Stimulated activated CD4-positive, alpha-beta T cell treated with anti-CD3 and anti-CD28 coated beads, Interleukin-15, amount 100 ng/mL, for 1 hour (primary cell): ENCODE measurements at places on chromosomes 4 and X.

DNA sequence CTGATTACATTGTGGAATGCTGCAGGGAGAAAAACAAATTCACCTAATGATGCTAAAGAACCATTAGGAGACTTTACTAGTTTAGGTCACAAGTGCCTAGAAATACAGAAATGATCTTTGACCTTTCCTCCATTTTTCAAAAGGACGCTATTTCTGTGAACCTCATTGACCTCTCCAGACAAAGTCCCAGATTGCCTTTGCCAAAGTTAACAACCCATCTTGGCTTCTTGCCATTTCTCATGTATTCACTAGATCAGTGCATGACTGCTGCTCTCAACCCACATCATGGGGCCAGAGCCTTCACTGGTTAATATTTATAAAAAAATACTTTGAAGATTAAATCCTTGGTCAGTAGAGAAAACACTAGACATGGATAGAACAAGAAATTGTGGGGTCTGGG, 19.9 kb upstream of the AR start:
- DNase-seq: no peak

DNA sequence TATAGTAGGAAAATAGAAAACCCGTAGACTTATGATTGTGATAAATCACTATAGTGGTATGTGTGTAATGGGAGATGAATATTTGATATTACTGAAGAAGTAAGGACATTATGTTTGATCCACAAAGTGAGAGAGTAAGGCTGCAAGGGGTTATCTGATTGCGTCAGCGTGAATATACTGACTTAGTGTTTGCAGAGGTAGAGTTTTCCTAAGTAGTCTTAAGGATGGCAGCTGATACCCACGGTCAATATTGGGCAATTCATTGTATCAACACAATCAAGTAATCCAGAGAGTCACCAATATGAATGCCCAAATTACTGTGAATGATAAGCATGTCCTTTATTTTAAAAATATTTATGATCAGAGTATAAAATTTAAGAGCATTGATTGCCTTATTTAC, 83.7 kb downstream of the SPOCK3 start:
- no peak for DNase-seq

DNA sequence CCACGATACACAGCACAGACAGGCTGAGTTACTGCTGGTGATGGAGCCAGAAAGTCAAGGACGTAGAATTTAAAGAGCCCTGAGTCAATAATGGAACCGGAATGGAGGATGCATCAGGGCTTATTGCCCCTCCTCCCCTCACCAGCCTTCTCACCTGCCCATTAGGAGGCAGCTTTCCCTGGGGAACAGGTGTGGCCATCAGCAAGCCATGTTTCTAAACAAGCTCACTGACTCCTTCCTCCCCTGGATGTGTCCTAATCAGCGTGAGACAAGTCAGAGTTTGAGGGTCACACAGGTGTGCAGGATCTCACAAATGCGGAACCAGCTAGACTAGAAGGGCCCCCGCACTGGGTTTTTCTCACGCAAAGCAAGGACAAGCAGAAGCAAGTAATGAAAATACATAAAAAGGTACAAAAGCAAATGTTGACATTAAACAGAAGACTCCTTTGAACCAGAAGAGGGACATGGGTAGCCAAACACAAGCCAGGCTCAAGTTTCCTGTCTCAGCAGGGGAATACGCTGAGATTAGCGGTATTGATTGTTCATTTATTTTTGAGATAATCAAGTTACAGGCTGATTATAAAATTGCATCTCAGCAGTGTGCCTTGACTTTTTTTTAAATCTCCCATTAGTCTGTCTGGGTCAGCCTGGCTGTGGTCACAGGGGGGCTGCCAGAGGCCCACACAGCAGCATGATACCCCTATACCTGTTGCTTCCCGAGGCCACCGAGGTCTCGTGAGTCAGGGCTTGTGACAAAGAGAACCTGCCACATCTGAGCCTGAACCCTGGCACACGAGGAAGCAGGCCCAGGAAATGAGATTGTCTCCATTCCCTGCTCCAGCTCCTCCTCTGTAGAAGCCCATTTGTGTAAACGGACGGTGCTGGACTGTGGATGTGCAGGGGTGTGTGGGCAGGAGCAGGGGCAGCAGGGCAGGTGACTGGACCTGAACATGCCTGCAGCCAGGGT, 37.4 kb downstream of the CCKAR start:
- no peak for DNase-seq

- no peak for DNase-seq
Measured at GRCh38 chr4:62410371-62411003, 1210.4 kb downstream of the ADGRL3 start.

DNA sequence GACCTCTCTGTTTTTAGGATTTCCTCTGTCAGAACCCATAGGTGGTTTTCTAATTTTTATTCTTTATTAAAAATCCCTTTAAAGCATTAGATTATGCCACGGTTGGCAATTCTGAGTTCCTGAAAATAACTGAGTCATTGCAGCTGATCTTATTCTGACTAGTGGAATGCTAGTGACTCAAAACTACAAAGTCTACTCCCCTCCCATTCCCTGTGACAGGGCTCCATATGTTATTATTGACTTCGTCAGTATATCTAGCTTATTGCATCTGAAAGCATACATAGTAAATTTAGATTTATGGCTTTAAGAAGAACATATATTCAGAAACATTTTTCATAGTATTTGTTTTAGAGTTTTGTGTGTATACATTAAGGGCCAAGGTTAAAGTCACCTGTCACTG, 38.5 kb downstream of the HERC3 start:
- DNase-seq: no peak

DNA sequence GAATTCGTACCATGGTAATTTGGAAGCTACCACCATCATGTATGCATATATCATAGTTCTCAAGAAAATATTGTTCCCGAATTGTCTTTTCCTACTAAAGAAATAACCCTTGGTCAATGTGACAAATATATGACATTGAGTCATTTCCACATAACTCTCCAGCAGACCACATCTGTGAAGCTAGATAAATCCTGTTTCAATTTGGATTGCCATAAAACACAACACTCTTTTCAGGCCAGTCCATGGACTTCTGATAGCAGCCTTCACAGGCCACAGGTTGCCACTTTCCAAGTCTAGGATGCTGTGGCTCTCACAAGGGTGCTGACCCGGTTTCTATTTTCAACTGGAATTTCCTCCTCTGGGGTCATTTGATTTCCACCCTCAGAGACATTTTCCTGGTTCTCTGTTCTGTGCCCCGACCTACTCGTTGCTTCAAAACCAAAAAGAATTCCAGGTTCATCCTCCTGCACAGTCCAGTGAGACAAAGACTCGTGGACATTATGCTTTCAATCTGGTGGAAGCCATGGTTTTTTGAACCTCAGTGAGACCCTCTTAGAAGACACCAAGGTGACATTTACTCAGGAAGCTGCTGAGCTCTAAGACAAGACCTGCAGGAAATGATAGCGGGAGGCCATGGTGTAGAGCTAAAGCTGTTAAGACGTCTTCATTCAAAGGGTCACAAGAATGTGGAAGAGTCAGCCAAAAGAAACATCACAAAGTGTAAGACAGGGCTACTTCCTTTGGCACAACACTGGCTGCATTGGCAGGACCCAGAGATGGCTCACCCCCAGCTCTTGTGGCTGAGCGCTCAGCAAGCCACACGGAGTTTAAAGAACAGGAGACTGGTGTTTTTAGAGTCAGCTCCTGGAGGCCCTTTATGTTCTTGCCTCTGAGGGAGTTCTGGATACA, 119.8 kb downstream of the AMELX start:
- DNase-seq: no peak

DNA sequence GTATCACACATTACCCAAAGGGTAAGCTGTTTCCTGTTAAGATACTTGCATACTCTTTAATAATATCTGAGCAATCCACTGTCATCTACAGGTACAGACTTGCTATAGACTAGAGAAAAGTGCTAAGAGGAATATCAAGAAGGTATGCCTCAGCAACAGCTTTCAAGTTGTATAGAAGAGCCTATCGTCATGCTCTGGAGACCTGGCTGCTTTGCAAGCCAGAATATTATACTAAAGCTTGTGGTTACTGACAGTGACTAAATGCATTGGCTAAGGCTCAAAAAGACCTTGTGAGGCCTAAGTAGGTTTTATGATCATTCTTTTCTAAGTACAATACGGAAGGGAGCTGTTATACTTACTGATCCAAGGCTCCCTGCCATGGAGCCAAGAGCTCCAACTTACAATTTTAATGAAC, 11.3 kb downstream of the LAMP2 start:
- no peak for DNase-seq

- DNase-seq: no peak
Measured at GRCh38 chr4:183872531-183872930, 32.6 kb upstream of the STOX2 start.

DNA sequence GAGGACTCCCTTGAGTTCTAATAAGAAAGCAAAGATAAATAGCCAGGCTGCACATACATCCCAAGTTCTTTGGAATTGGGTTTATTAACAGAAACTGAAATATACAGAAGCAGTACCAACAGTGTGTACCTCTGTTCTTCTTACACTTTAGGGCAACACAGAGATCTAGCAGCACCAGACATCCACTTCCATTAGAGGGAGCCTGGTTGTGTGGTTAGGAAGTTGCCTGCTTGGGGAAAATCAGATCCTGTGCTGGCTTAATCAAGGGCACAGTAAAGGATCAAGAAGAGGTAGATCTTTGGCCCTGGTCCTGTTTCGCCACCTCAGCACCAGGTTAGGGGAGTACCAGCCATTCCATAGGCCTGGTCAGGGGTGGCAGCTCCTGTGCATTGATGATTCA, 231.1 kb upstream of the ARHGAP24 start:
- no peak for DNase-seq

- no peak for DNase-seq
Measured at GRCh38 chrX:40084471-40085101, 13.2 kb downstream of the BCOR start.

DNA sequence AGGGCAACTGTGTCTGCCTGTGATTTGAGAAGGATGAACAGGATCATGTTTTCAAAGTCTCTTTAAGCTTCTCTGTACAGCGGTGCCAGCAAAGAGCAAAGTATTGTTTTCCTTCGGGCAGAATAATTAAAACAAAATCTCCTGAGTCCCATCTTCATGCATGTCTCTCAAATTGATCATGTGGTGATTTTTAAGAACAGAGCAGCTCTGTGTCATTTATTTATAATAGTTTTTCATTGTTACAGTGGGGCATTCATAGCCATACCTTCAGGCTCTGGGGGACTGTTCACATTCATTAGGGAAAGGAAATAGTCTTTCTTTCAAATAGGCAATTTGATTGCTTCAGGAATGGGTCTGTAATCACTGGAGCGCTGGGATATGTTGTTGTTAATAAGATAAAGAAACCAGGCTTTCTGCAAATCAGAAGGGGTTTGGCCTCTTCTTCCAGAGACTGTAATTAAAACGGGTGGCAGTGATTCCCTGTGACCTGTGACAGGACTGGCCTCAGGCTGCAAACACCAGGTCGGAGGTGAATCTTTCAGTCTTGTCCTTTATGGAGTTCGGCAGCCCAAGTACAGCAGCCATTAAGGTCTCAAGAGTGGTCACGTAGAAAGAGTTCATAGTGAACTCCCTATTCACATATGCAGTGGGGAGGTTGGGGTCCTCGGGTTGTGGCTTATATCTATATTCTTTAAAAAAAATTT, 29.3 kb upstream of the CBR4 start:
- DNase-seq: no peak

DNA sequence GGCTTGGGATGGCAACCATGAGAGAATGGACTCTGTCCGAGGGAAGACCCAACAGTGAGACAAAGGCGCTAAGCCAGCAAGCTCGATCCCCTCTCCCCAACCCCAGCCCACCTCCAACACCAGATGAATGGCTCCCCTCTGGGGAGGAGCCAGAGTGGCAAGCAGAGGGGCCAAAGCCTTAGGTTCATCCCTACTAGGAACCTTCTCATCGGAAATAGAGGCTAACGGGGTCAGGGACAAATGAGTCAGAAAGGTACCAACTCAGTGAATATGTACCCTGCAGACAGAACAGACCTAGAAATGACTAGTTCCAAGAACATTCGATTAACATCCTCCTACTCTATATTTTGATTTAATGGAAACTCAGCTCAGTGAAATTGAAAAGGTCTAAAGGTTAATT, 73.9 kb downstream of the NSG1 start:
- no peak for DNase-seq

DNA sequence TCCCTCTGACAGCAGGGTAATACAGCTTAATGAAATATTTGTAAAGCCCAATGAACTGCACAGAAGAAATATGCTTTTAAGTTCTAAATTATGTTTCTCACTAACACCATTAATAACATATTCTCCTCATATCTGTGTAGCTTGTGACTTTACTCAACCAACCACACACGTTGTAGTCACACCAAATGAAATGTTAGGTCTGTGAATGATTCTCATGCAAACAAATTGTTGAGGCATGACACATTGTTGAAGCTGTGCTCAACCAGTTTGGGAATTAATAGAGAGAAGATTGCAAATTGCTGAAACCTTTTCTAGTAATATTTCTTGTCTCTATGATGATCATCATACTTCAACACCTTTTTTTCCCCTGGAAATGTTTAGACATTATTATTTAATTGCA, 645.9 kb downstream of the PCDH7 start:
- no peak for DNase-seq

DNA sequence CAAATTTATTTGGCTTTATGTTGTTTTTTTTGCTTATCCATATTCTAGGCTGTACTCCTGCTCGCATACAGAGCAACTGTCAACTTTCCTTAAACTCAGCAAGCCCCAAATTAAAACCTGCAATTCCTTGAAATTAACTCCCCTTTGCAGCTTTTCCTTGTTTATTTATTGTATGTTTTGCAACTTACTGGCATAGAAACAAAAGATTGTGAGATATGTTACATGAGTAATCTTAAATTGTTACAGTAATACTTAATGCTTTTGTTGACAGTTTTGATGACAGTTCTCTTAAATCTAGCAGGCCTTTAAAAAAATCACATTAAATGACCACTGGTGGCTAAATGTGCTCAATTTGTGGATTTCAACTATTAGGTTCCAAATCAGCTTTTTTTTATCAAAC, 4.5 kb downstream of the DDX3X start:
- DNase-seq: no peak

DNA sequence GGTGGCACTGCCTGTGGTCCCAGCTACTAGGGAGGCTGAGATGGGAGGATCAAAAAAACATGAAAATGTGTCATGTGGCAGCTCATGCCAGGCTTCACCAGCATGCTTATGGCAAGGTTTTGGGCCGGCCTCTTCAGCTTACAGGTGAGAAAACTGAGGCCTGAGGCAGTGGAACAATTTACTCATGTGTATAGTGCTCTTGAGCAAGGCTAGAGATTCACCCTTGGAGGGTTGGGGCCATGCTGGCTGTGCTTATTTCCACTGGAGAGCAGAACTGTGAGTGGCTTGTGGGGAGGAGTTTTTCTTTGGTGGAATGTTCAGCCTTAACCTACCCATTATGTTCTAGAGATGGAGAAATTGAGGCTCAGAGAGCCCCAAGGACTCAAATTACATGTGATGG, 31.8 kb downstream of the NSD2 start:
- DNase-seq: no peak

- no peak for DNase-seq
Measured at GRCh38 chr4:88949605-88950004, 107.4 kb downstream of the FAM13A start.

GRCh38 chr4:42329421-42329820, 67.9 kb upstream of the SHISA3 start:
- no peak for DNase-seq

- no peak for DNase-seq
Measured at GRCh38 chr4:101264512-101264911, 82.8 kb downstream of the PPP3CA start.

GRCh38 chr4:138290805-138291204, 48.7 kb upstream of the SLC7A11 start:
- DNase-seq: no peak
